ENCODE measurements at places on chromosomes 7 and 10.

- no peak for DNase-seq
Observed at GRCh38 chr10:89389254-89389653, 3.2 kb upstream of the IFIT1 start.

- DNase-seq: no peak
Observed at GRCh38 chr10:119989966-119990365, 97.4 kb downstream of the SEC23IP start.

- DNase-seq: peak; percentile 68
Observed at GRCh38 chr10:43648398-43649184, at the start of gene ZNF32. Gene ZNF32 (minus strand): TSS chr10:43648881. CDS start chr10:43646133, 2,748 bp downstream.

DNA sequence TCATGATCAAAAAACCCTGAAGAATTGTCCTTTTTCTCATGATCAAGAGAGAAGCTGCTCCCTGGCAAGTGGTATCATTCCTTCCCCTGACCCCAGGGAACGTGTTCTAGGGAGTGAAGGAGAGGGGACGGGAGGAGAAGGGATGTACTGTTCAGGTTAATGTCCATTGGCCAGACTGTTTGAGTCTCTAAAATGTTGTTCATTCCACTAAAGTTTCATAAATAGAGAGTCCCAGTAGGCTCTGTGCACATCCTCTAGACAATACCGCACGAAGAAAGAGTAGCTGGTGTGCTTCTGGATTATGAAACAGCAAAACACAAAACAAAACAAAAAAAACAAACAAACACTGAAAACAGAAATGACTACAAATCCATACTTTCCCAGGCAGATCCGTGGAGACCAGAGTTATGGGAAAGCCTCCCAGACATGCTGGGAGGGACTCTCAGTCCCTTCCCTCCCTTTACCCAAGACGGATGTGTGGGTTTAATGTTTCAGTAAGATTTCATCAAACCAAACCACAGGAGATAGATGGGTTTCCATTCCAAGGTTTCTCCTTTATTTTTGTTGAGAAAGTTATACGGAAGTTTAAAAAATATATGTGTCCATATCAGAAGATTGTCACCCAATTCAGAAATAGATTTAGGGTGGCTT is 66.5 kb upstream of the TNS3 start:
- no peak for DNase-seq

GRCh38 chr7:43612599-43613589 is 30.0 kb downstream of the STK17A start:
- no peak for DNase-seq

DNA sequence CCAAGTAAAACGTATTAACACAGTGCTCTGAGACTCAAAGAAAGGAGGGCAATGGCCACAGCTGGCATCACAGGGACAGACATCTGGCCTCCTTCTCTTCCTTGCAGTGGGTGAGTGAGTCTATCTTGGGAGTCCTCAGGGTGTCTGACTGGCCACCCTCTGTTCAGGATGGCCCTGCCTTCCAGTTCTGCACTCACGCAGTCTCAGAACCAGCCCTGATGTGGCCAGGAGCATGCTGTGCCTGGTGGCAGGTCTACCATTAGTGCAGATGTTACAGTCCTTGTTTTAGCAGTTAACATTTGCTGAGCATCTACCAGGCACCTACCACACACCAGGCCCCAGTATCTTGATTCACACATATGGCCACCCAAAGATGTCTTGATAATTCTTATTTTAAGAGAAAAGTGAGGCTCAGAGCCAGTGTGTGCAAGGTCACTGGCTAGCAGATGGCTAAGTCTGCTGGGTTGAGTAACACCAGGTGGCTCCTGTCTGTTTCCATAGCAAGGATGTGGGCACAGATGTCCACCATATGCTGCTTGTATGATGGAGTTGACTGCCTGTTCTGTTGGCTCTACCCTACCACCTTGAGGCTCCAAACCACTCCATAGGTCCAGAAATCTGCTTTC is 23.2 kb upstream of the ARHGAP22 start:
- no peak for DNase-seq

- no peak for DNase-seq
Observed at GRCh38 chr7:141679014-141679413, 23.0 kb downstream of the DENND11 start.

- DNase-seq: peak; percentile 2
Observed at GRCh38 chr7:121873289-121874194, 581 bp downstream of the PTPRZ1 start.

GRCh38 chr10:75753621-75754020 is 322.2 kb downstream of the LRMDA start:
- DNase-seq: no peak

GRCh38 chr10:28054228-28054860 is 55.5 kb upstream of the ODAD2 start:
- DNase-seq: no peak

DNA sequence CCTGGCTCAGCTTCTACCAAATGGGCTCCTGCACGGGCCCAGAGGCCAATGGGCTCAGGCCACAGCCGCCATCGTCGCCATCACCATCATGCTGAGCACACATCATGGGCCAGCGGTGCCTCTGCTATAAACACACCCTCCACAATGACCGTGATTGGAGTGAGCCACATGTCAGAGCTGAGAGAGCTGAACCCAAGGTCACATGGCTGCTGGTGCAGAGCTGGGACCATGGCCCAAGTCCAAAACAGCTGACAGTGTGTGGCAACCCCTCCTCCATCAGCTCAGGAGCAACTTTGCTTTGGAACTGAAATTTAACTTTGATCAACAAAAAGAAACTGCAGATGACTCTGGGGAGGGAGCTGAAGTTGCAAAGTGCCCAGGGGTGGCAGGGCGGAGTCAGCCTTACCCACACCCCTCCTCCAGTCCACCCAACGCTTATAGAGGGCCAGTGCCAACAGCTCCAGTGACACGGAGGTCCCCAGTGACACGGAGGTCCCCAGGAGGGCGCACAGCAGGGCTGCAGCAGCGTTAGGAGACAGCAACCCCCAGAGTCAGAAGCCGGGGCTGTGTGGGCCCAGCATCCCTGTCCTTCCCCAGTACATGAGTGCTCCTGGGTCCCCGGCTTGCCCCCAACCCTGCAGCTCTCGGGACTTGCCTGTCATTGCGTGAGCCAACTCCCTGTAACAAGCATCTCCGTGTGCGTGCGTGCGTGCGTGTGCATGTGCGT is 249.6 kb downstream of the ELFN1 start:
- no peak for DNase-seq

DNA sequence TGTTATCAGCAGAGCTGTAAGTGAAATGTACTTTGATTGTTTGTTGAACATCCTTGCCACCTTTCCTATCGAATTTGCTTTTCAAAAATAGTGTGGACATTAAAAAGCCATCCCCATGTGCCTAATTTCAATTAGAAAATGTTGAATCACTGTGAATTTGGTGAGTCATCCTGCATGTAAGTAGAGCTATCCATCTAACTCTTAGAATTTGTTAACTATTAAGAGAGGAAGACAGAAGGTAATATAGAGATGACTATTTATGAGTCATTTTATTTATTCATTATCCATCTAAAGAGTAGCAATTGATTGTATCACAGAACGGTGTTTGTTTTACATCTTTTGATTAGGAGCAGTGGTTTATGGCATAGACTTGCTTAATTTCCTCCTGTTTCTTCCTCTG is 154.7 kb downstream of the MGMT start:
- no peak for DNase-seq

DNA sequence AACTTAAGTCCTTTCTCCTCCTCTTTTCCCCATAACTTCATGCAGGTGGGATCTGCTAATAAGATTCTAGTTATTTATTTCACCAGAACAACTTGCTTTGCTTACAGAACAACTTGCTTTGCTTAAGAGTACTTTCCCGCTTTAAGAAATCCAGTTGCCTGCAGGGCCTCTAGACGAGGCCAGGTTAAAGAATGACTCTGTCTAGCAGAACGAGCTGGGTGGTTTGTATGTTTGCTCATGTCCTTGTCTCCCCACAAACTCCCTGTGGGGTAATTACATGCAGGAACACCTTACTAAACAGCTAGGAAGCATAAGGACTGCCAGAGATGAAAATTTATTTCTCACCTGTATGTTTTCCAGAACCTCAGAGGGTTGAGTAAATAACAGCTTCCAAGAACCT is 8.8 kb upstream of the FZD8 start:
- DNase-seq: no peak

DNA sequence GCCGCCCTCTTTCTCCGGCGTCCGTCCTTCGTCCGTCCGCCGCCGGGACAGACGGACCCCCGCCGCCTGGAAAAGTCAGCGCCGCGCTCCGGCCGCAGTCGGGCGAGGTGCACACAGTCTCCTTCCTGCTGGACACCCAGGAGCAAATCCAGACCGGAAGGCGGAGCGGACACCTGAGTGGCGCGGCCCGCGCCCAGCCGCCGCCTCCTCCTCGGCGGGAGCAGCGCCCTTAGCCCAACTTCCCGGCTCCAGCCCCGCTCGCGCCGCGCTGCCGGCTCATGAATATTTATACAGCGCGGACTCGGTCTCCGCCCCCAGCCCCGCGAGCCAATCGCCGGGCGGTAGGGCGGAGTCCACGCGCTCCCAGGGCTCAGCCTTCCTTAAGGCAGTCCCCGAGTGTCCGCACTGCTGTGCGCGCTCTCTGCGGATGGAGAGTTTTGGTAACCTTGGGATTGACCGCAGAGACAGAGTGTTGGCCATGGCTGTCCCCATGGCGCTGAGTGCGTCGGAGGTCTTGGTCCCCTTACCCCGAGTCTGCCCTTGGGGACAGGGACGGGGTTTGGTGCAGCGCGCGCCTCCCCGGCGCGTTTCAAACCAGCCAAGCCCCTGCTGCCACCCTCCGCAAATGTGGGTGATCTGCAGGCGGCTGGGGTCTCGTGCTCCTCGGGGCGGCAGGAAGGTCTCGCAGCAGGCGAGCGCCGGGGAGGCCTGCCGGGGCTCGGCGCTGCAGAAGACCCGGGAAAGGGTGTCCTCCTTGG is at the start of gene FZD8:
TSS of gene FZD8 (minus strand) at position 262 of the 758 bp plus-strand sequence. CDS start 867 bp downstream, outside the sequence.
- peak; percentile 66 for DNase-seq

DNA sequence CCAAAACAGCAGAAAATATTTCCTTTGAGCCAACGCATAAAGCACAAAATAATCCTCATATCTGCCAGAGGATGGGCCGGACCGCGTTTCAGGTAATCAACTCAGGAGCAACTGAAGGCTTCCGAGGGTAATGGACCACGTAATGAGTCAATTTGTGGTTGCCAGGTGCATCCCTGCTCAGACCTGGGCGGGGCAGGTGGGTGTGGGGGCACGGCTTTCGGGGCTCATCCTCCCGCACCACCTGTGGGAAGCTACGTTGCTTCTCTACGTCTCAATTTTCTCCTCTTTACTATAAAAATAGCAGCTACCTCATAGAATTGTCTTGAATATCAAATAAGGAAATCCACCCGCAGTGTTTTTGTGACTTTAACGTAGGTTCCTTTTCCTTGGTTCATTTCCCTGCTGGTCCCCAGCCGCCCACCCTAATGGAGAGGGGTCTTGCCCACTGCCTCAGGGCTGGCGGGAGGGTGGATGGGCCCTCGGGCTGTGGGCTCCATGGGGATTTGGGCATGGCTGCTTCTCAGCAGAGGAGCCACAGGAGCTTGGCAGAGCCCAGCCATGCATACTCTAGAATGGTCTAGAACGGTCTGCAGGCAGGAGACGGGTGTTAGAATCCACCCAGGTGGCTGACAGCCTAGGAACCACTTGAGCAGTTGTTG is 324.7 kb downstream of the ADARB2 start:
- no peak for DNase-seq

GRCh38 chr7:140212100-140212881 is 35.5 kb upstream of the KDM7A start:
- no peak for DNase-seq

DNA sequence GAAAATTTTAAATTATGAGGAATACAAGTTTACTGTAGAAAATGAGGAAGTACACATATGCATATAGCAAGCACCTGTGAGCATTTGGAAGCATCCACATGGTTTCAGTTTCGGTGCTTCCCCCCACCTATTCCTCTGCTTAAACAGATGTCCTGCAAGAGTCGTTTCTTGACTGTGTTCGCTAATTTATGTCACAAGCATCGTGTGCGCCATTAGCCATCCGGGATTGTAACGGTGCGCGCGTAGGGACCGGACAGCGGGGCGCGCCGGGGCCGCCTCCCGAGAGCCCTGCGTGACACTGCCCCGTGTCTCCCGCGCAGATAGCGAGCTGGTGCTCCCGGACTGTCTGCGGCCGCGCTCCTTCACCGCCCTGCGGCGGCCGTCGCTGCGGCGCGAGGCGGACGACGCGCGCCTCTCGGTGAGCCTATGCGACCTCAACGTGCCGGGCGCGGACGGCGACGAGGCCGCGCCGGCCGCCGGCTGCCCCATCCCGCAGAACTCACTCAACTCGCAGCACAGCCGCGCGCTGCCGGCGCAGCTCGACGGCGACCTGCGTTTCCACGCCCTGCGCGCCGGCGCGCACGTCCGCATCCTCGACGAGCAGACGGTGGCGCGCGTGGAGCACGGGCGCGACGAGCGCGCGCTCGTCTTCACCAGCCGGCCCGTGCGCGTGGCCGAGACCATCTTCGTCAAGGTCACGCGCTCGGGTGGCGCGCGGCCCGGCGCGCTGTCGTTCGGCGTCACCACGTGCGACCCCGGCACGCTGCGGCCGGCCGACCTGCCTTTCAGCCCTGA is 90.9 kb downstream of the NEURL1 start:
- DNase-seq: no peak

- DNase-seq: no peak
Observed at GRCh38 chr10:79259834-79260233, 87.4 kb upstream of the PPIF start.

Measured in COLO829 (cell line).